Anterior cingulate cortex (tissue), 58 donors: ENCODE measurements at places on chromosomes 2 and 18.

DNA sequence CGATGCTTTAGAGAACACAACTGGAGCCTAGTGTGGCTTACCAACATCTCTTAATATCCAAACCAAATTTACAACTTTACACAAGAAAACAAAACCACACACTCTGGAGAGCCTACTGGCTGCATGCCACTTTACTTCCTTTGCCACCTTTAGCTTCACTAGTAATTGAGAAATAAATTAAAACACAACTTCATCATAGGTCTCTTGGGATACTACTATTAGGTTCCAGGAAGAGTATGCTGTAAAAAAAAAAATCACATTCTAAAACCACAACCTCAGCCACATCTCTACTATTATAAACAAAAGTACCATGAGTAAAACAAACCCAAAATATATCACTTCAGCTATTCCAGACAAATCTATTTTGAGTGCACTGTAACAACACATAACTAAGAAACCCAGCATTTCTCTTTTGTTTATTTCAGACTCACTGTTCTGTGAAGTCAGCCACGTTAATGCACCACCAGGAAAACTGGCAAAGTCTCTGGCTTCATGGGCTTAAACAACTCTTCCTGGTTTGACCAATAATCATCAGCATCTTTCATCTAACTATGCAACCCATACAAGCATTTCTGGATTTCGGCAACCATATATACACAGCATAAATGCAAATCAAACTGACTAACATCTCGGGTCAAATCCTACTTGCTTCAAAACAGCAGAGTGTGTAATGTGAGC, 59.1 kb downstream of the REV1 start:
- DNase-seq: no peak

DNA sequence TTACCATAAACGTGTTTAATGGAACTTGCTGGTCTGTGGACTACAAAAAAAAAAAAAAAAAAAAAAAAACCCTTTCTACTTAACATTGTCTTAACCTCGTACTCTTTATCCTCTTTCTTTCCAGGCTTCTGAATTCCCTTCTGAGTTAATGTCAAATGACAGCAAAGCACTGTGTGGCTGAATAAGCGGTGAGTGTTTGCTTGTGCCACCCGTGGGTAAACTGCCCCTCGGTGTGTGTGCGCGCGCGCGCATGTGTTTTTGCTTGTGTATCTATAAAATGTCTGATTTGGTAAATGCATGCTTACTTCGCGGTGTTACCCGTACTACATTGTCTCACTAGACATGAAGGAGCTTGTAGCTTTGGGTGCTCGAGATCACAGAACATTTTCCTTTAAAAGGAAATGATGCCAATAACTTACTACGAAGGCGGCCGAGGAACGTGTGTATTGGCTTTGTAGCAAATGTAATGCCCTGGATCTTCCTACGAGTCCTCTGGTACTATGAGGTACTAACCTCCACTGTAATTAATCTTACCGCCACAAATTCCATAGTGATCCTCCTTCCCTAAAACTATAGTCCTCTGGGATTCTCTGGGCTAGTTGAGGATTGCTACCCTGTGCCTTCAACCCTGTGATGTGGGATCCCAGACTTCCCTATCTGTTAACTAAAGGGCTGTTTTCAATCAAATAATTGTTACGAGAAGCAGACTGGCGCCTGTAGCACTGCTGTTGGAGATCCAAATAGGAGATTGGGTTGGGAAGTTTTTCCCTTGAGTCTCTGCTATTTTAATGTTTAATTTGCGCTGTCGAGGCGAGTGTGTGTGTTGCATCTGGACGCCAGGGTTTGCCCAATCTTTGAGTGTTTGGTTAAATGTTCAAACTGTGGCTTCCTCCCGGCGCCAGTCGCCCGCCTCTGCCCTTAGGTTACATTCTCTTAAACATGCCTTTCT, 1.1 kb downstream of the ID2 start:
- no peak for DNase-seq

GRCh38 chr2:166361351-166362153, 14.2 kb downstream of the SCN9A start:
- DNase-seq: no peak

- no peak for DNase-seq
Measured at GRCh38 chr2:12514631-12515437, 201.9 kb upstream of the TRIB2 start.

DNA sequence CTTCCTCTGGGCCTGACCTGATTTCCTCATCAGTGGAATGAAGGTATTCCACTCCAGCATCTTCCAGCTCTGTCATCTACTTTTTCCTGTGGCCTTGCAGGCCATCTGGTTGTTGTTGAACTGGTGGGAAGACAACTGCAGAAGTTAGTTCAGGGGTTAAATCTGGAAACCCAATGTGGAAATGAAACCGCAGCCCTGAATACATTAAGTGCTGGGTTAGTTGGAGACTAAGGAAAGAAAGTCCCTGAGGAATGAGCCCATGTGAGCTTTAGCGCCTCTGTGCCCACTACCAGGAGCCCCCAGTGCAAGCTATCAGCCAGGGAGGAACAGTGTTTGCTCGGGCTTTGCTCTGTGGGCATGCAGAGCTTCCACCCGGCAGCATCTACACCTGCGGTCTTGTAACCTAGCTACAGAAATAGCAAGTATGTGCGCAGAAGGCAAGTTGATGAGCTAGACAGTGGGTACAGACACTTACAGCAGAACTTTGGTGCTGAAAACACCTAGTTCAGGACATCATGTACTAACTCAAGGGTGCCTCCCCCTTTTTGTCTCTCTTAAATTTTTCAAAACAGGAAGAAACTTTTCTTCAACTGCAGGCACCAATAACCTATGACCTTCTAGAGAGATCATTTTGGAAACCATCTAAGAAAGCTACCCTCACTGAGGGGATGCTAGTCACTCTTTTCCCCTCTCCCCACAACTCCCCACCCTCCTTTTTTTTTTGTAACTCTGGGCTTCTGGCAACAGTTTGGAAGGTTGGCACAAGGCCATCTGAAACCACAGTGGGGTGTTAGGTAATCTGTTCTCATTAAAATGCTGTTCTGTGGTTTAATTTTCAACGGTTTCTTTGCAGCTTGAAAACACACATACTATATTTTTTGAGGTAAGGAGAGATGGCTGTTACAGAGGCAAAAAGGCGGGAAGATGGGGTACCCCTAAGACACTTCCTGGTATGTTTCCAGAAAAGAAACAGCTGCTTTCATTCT, 18.3 kb upstream of the CXCR4 start:
- DNase-seq: no peak

DNA sequence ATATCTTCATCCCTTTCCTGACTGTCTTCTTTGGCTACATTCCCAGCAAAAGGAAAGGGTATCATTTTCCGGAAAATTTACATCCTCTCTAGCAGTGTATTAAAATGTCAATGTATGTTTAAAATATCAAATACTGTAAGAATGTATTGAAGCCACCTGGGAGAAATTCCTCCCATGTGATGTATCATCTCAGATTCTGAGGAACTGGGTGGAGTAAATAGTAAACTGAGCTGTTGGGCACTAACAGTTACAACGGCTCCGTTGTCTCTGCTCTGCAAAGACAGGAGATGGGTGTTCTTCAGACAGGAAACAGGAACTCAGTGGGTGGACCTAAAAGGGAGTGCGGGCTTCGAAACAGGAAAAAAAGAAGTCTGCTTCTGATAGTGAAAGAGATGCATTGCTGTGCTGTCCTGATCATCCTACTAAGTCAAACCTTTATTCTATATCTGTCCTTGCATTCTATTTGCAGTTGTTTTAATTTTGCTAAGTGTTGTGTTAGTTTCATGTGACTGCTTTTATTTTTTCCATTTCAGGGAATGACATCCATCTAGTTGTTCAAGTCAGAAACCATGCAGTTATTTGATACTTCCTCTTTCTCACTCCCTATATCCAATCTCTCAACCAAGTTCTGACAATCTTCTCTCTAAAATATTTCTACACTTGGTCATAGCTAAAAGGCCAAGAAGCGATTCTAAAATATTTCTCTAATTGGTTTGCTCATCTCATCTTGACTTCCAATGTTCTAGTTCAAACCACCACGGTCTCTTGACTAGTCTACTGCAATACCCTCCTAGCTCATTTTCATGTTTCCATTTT, 19.4 kb downstream of the DOK1 start:
- DNase-seq: no peak

GRCh38 chr2:109017017-109017416, 28.0 kb upstream of the EDAR start:
- no peak for DNase-seq

- no peak for DNase-seq
Measured at GRCh38 chr2:214244847-214245246, 166.0 kb upstream of the VWC2L start.

DNA sequence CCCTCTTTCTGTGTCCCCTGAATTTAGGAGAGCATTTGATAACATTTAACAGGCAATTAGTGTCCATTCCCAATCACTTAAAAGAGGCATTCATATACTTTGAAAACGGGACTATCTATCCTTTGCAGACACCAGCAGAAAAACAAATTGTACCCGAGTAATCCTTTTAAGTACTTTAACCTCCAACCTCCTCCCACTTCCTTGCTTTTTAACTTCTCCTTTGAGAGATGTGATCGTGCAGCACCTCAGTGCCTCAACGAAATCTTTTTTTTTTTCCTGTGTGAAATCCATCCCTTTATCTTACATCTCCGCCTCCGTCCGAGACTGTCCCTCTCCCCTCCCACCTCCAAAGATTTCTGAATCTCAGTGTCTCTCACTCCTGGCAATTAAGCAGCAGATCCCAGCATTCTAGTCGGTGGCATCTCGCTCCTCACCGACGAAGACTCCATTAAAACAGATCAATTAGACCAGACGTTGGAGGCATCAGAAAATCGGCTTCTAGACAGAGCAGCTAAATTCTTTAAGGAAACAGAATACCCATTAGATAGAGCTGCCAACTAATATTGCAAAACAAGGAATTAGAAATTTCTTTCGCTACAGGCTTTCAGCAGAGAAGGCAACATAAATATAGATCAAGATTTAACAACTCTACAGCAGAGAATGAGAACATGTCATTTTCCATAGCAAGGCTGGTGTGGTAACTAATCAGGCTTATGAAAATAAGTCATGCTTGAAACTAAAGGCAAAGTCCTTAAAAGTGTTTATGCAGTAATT, 1.9 kb upstream of the TMEFF2 start:
- no peak for DNase-seq

- DNase-seq: peak; percentile 20
Measured at GRCh38 chr2:21317131-21317530, 193.4 kb downstream of the TDRD15 start.

- no peak for DNase-seq
Measured at GRCh38 chr2:118089139-118089800, 999 bp downstream of the INSIG2 start.

GRCh38 chr18:24121625-24122024, 17.2 kb upstream of the CABYR start:
- no peak for DNase-seq

- DNase-seq: no peak
Measured at GRCh38 chr2:88919087-88919738, 227.7 kb downstream of the RPIA start.

DNA sequence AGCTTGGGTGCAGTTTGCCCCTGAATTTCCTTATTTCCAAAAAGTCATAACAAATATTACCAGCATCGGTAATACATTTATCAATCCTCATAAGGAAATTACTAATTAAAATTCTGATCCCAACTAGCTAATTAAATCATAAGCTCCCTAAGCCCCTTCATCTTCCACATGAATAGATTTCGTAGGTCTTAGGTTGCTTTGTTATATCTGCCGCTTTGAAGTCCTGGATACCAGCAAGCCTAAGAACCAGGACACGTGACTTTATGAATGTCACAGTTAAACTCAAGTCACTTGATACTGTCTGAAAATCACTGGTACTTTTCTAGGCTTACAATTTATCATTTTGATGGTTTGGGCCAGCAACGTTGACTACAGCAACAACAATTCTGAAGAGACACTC, 134.8 kb upstream of the CAVIN2 start:
- DNase-seq: no peak

DNA sequence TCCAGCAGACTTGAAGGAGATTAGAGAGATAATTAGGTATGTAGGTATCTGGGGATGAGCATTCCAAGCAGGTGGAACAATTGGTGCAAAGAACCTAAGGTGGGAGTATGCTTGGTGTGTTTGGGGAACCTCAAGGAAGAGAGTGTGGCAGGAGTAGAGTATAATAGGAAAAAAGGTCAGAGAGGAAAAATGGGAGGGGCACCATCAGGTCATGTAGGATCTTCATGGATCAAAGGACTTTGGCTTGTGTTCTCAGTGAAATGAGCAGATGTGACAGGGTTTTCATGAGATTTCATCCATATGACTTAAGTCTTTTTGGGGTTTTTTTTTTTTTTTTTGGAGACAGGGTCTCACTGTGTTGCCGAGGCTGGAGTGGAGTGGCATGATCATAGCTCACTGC, 47.3 kb downstream of the RBBP8 start:
- DNase-seq: no peak

- no peak for DNase-seq
Measured at GRCh38 chr2:217071416-217071815, 211.6 kb upstream of the TNP1 start.

DNA sequence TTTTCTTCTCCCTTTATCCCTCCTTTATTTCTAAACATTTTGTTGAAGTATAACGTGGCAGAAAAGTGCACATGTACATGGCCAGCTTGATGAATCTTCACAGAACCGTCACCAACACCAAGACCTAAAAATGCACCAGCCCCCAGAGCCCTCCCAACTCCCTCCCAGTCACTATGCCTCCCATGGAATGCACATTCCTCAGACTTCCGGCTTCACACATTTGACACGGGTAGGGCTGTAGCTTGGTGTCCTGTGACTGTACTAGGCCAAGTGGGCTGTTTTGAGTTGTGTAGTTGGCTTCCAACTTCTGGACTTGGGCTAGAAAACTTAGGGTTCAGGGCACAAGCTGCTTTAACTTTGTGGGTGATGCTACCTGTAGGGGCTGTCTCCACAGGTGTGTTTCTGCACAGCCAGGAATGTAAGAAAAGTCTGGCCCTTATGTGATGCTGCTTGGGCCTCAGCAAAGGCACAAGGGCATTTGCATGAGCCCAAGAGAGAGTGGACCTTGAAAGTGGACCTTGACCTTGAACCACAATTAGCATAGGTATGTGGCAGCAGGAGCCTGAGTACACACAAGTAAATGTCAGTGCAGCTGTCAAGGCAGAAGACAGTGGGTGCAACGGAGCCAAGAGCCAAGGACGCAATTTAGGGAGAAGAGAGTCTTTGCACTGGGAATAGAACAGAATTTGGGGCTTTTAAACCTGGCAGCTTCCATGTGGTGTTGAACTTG, 78.4 kb downstream of the SEPTIN10 start:
- no peak for DNase-seq

DNA sequence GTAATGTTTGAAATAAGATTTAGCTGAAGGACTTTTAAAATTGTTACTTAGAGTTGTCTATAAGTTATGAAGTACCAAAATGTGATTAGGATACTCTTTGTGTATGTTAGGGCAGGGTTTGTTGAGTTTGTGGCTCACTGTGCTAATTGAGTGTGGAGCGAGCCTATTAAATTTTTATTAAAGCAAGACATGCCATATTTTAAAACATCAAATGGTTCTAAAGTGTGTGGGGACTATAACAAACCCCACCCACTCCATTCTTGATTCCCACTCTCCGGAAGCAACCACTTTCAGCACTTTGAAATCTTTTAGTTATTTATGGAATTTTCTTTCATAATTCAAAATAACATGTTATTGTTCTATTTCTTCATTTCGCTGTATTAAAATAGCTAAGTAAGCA, 1.8 kb downstream of the HNMT start:
- DNase-seq: no peak

- DNase-seq: no peak
Measured at GRCh38 chr2:46645681-46646162, 166.4 kb downstream of the TMEM247 start.

GRCh38 chr2:66437109-66437690, 2.3 kb downstream of the MEIS1 start:
- DNase-seq: no peak
